ENCODE measurements at places on chromosomes 2 and 18.

- no peak for DNase-seq
These were observed 157.9 kb downstream of the ANKRD44 start for GRCh38 chr2:197152451-197153228.

- no peak for DNase-seq
These were observed 121.4 kb upstream of the CCDC195 start for GRCh38 chr2:224837558-224837957.

DNA sequence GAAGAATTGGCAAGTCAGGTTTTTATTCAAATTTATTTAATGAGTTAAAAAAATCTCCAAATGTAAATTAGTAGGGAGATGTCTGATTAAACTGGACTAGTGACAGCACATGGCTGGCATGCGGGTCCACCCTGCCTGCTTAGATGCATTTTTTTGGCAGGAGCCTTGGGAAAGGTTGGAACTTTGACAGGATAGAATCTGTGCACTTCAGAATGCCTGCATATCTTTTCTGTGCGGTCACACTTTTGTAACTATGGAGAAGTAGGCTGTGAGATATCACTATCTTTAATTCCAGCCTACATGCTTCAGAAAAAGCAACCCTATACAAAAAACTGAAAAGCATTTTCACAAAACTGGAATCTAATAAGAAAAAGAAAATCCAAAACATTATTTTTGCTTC lies 317.8 kb downstream of the MBD2 start:
- DNase-seq = no peak

- DNase-seq = no peak
These were observed 42.0 kb downstream of the CCDC148 start for GRCh38 chr2:158414538-158414937.

DNA sequence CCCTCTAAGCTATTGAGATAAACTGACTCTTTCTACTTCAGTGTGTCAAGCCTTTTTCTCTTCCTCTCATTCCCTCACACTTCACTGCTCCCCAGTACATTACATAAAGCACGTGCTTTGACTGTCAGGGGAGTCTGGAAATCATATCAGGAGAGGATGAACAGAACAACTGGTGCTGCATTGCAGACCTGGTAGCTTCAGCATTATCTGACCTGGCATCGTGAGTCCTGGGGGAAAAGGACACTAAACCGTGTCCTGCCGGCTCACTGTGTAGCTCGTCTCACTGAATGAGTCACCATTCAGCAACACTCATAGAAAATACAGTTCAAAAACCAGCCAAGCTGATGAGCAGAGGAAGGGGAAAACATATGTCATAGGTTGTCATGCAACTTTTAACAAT lies 108.5 kb upstream of the UNC80 start:
- no peak for DNase-seq

DNA sequence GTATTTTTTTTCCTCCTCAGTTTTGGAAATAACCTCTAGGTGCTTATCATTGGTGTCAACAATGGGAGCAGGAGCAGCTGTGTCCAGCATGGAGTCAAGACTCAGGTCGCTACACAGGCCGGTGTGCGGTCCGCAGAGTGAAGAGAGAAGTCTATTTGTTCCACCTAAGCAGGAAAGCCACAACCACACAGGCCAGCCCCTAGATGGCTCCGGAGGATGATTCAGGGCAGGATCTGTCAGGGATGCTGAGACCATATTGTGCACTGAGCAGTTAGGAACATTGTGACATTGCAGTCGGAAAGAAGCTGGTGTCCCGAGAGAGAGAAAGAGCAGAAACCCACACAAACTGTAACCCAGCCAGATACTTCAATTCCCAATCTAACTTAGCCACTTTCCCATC lies 136.9 kb downstream of the GAREM1 start:
- no peak for DNase-seq
